DND-41 (cell line): ENCODE measurements at places on chromosomes 5 and 9.

GRCh38 chr9:108512426-108513173 is 343.2 kb downstream of the ACTL7B start:
- no peak for DNase-seq

- DNase-seq: no peak
These were observed 8.7 kb downstream of the GARIN3 start for GRCh38 chr5:157157293-157157891.

- DNase-seq: no peak
These were observed 9.0 kb downstream of the PCDHAC1 start for GRCh38 chr5:140934964-140935606.

GRCh38 chr5:89458332-89458656 is 575.3 kb upstream of the MEF2C start:
- DNase-seq: no peak

GRCh38 chr9:103913899-103914298 is 180.2 kb upstream of the SMC2 start:
- DNase-seq: no peak

GRCh38 chr9:98255061-98255577 is 330 bp downstream of the TBC1D2 start:
- no peak for DNase-seq

DNA sequence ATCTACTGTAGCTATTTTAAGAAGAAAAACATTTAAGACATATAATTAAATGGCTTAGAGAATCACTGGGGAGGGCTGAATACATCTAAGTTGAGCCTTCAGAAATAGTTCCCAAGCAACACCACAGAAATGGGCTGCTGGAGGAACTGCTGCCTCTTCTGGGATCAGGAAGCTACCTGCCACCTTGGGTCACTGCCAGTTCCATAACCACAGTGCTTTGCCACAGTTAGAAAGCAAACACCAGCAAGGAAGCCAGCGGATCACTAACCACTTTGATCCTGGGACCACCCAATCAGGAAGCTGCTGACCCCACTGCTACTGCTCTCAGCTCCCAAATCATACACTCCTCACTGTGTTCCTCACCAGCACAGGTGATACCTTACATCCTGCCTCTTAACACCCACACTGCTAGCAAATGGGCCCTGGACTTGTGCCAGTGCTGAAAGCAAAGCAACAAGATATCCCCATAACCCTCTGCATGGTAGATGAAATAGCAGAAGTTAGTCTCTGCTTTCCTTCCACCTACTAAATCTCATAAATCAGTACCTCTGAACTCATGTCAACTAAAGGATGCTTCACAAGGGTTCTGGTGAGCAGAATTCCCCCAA is 346.9 kb downstream of the DEPDC1B start:
- DNase-seq: no peak

GRCh38 chr5:67765697-67766096 is 449.9 kb upstream of the PIK3R1 start:
- no peak for DNase-seq
